ENCODE measurements at places on chromosomes 3 and 15.

GRCh38 chr3:23438657-23439056, 235.5 kb downstream of the UBE2E2 start:
- no peak for DNase-seq

DNA sequence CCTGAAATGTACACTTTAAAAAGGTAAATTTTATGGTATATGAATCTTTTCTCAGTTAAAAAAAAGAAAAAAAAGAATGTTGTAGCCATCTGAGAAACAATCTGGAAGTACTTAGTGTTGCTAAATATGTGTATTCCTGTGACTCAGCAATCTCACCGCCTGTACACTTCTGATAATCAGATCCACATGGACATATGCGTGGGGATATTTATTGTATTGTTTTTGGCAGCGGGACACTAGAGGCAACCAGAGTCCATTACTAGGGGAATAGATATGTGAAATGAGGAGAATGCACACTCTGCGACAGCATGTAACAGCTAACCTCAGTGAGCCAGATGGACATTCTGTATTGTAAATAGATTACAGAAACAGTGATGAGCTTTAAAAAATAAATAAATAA, 65.4 kb downstream of the AQP9 start:
- DNase-seq: no peak

DNA sequence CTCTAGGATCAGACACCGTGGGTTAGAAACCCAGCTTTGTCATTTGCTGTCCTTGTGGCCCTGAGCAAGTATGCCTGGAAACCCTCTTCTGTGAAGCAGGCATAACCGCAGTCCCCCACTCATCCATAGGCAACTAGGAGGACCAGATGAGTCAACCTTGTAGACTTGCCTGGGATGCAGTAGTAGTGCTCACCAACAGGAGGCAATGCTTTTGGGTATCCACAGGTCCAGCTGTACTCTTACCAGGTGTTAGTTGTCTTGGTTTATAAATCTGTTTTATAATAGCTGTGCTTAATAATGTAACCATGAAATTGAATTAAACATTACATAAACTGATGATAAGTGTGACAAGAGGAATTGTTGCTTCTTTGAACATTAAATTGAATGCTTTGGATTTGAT, 389.3 kb downstream of the IL20RB start:
- DNase-seq: no peak

DNA sequence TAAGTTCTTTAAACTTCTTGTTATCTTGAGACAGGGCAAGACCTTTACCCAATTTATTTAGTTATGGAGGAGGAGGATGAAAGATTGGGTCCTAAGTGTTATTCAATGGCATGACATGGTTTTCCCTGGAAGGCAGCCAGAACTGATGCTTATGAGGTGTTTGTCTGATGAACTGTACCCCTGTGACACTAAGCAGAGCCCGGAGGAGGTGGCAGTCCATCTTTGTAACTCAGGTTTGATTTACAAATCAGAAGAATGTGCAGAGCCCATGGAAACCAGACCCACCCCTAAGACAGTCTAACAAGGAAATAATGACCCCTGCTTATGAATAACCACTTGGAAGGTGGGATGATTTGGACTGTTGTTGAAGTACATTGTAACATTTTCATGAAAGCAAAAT, 878.6 kb upstream of the NR2F2 start:
- DNase-seq: no peak

DNA sequence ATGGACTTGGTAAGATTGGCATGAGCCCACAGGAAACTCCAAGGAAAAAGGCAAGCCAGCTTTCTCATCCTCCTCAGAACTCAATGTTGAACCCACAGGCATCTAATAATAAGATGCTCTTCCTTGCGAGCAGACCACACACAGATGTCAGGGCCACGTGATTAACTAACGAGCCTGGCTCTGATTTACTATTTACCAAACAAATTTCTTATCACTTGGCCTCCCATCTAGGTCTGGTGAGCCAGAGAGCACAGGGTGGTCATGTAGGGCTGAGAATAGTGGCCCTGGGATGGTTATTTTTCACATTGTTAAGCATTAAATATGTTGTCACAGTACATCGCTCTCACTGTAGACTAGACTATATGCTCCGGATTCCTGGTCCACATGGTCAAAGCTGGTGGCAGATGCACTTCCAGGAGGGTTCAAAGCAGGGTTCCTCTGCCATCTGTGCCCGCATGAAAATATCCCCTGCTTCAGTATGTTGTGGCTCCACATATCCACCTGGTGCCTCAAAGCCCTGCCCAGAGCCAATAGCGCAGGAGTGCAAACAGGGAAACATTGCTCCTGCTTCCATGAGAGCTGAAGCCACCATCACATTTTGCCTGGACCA, 472.5 kb upstream of the WNT5A start:
- DNase-seq: no peak

GRCh38 chr3:179181021-179181472, 32.9 kb downstream of the PIK3CA start:
- no peak for DNase-seq

Measured in islet precursor cell (in vitro differentiated cells).